LNCaP clone FGC (cell line): ENCODE measurements at places on chromosomes 12 and 14.

GRCh38 chr14:21026274-21026987 is 1.6 kb upstream of the NDRG2 start:
- no peak for DNase-seq

- no peak for DNase-seq
Measured at GRCh38 chr14:101360054-101360911, 201.0 kb upstream of the DIO3 start.

- DNase-seq: no peak
Measured at GRCh38 chr12:6869049-6870021, 2.0 kb downstream of the TPI1 start.

- no peak for DNase-seq
Measured at GRCh38 chr12:54162741-54163140, 26.0 kb downstream of the SMUG1 start.

GRCh38 chr12:49244176-49244575 is 20.7 kb upstream of the TUBA1C start:
- no peak for DNase-seq

DNA sequence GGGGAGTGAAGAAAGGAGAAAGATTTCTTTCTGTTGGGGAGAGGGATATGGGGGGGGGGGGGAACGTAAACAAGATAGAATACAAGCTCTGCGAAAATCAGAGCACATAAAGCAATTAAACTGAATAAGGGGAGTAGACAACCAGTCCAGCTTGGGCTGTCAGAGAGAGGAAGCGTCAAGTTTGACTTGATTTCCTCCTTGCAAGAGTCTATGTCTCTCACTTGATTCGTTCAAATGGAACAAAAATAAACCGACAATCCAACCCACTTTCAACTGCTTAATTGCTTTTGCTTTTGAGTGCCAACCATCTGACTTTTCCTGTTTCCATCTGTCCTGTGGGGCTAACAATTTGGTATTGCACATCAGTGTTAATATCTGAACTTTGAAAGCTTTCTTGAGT is 942 bp downstream of the SYT1 start:
- DNase-seq: no peak

DNA sequence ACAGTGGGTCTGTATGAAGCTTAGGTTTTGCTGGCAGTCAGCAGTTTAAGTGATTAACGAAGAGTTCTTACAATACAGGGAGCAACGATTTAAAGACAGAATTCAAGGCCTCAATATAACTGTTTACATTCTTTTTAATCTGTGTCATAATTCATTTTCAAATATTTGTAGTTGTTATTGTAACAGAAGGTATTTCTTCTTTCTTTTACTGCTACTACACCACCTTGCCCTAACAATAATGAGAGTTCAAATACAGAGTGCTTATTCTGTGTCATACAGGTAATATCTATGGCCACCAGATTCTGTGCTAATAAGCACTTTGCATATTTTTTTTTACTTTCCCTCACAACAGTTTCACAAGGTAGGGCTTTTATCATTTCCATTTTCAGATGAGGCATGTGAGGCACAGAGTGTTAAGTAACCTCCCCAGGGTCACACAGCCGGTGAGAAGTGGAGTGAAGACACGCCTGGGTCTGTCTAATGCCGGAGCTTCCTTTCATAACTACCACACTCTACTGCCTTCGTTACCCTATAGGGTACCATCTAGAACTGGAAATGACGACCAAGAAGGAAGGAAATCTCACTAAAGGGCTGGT is 81.9 kb downstream of the PELI2 start:
- DNase-seq: no peak

- DNase-seq: no peak
Measured at GRCh38 chr14:91409928-91410718, 7.5 kb downstream of the CCDC88C start.

- DNase-seq: peak; percentile 52
Measured at GRCh38 chr12:24991209-24992049, 42.5 kb upstream of the BCAT1 start.

GRCh38 chr12:42468921-42469320 is 120.6 kb downstream of the PRICKLE1 start:
- no peak for DNase-seq

DNA sequence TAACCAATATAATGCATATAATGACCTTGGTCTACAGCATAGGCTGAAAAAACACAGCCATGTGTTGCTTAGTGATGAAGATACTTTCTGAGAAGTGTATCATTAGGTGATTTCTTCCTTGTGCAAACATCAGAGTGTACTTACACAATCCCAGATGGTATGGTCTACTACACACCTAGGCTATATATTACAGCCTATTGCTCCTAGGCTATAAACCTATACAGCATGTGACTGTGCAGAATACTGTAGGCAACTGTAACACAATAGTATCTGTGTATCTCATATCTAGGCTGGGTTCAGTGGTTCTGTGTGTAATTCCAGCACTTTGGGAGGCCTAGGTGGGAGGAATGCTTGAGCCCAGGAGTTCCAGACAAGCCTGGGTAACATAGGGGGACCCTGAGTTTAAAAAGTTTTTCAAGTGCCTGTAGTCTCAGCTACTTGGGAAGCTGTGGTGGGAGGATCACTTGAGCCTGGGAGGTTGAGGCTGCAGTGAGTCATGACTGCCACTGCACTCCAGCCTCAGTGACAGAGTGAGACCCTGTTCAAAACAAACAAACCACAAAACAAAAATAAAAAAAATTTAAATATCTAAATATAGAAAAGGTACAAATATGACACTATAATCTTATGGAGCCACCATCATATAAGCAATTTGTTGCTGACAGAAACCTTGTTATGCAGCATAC is 66.6 kb downstream of the GRIP1 start:
- no peak for DNase-seq

DNA sequence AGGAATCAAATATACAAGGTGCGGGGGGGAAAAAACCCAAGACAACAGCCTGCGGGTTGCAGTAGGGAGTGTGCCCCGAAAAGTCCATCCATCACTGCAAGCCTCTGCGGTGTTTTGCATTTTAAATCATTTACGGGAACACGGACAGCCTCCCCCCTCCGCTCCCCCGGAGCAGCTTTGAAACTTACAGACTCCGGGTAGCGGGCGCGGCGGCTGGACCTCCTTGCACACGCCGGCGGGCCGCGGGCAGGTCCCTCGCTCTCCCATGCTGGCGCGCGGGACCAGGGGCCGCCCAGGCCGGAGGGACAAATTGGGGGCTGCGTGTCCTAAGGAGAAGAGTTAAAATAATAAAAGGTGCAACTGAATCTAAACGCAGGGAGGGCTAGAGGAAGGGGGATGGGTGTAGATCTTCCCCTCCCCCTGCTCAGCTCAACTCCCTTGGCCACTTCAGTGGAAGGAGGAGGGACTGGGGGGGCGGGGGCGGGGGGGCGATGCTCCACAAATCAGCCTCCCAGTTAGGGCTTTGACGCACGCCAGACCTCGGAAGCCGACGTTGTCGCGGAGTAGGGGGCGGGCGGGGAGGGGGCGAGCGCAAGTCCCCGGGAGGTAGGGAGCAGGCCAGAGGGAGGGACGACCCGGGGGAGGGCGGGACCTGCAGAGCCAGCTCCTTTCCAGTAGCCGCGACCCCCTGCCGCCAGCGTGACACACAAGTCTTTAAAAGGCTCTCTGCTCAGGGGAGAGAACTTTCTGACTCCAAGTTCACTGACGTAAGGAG is at the start of gene KCNJ8:
TSS of gene KCNJ8 (minus strand) at position 349 of the 775 bp plus-strand sequence. CDS start 1,090 bp downstream, outside the sequence.
- no peak for DNase-seq

- DNase-seq: no peak
Measured at GRCh38 chr12:111411185-111411764, 5.6 kb downstream of the SH2B3 start.

DNA sequence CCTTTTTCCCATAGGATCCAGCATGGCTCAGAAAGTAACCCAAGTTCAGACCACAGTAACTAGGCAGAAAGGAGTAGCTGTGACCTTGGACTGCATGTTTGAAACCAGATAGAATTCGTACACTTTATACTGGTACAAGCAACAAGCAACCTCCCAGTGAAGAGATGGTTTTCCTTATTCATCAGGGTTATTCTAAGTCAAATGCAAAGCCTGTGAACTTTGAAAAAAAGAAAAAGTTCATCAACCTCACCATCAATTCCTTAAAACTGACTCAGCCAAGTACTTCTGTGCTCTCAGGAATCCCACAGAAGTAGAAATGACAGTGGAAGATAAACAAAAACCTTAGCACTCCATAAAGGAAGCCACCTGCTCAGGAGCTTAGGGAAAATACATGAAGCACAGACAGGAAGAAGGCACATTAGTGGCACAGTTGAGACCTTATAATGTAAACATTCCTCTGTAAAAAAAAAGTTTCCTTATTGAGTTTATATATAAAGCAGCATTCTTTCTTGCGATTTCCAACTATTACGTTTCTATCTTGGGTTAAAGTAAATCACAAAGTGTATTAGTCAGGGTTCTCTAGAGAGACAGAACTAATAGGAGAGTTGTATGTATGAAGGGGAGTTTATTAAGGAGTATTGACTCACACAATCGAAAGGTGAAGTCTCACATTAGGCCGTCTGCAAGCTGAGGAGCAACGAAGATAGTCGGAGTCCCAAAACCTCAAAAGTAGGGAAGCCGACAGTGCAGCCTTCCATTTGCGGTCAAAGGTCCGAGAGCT is 398.4 kb downstream of the DAD1 start:
- DNase-seq: no peak

DNA sequence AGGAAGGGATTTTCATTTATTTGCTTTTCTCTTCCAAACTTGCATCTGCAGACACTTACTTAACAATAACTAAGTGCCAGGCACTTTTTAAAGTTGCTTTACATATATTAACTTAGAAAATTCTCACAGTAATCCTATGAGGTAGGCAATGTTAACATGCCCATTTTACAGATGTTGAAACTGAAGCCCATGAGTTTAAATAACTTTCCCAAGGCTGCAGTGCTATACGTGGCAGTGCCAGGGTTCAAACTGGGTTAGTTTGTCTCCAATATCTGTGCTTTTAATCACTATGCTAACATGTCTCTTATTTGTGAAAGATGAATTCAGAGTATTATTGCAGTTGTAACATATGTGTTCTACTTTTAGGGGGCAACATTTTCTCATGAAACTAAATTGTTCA is 29.9 kb downstream of the PUS7L start:
- DNase-seq: no peak

- DNase-seq: peak; percentile 58
Measured at GRCh38 chr12:70645494-70646317, 8.5 kb upstream of the PTPRB start.

DNA sequence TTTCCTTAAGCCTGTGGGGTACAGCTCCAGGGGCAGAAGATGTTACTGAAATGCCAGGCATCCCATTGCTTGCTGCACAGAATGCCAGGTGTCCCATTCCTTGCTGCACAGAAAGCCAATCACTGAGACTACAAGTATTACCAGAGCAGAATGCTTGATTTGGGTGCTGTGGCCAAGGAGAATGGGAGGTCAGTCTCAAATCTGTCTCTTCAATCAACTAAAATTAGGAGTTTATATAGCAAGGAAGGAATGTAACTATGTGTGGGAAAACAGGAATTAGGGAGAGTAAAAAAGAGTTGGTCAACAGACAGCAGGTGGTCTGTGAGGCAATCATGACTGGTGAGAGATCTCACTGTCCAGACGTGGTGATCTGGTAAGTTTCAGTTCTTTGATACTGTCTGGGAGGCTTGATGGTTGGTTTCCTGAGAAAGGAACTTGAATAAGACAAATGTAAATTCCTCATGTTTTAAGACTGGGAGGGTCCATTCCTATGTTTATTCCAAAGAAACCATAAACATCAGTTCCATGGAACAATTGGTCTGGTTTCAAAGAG is 31.2 kb upstream of the VASH1 start:
- no peak for DNase-seq

DNA sequence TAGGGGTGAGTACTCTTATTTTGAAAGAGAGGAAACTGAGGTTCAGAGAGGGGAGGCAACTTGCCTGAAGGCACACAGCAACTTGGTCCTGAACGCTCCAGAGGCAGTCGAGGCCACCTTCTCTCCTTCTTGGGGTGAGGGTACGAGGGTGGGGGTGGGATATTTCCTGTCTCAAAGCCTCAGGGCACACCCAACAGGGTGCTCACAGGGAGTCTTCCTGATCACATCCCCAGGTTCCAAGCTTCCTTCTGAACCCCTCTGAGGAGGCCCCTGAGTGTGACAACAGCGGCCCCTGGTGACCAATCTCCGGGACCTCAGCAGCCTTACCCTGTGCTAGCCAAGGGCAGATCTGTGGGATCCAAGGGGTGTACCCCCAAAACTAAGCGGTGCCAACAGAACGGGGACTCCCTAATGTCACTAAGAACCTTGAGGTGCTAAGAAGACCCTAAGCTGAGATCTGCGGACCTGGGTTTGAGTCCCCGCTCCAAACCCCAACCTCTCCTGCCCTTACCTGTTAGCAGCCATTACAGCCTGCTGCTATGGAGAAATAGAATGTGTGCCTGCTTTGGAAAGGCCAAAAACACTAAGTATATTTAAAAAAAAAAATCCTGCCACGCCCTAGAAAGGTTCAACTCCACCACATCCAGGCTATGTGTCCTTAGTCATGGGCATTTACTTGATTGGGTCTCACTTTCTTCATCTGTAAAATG is 57.9 kb downstream of the TRPV4 start:
- DNase-seq: no peak

DNA sequence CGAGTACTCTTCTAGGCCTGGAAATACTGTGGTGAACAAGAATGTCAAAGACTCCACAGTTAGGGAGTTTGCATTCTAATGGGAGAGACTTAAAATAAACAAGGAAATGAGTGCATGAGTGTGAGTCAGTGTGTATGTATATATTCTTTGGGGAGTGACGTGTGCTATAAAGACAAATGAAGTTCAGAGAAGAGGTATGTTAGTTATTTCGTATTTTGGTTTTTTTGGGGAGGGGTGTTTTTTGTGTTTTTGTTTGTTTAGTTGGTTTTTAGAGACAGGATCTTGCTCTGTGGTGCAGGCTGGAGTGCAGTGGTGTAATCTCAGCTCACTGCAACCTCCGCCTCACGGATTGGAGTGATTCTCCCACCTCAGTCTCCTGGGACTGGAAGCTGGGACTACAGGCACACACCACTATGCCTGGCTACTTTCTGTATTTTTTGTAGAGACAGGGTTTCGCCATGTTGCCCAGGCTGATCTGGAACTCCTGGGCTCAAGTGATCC is 74.3 kb downstream of the SRGAP1 start:
- DNase-seq: no peak

DNA sequence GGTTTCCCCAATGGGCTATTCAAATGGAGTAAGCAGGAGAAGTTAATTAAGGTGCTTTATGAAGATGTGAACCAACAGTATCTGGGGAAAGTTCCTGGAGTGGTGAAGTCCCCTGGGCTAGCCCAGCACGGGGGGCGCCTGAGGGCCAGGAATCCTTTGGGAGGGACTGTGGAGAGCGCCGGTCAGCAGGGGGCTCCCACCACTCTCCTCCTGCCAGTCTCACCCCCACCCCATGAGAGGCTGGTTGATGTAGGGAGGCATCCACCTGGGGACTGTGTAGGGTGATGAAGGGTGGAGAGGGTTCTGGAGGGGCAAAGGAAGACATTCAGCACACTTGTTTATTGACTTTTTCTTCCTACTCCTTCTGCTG is 4.4 kb downstream of the CEBPE start:
- no peak for DNase-seq

DNA sequence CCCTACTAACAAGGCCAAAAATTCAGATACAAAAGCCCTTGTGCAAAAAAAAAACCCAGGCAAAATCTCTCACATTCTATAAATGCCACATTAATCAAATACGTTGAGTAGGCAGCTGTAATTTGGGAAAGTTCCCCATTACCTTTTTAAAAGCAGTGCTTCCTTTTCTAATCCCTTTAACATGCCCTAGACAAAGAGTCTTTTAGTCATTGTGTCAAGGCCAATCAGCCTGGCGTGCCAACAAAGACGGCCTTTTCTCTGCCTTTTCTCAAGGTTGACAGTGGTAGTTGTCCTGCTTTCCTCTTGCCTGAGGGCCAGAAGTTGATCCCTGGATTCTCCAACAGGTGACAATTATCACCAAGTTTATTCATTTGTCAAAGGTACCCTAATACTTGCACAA is 62.5 kb upstream of the METAP2 start:
- DNase-seq: no peak

- no peak for DNase-seq
Measured at GRCh38 chr14:76086636-76087035, 65.1 kb upstream of the GPATCH2L start.
